ENCODE measurements at places on chromosomes 1 and 21.
A peak's percentile ranks its signal among the peaks of the same experiment; 100 is the strongest.

- DNase-seq = no peak
Observed at GRCh38 chr21:32768530-32768929, 3.0 kb downstream of the PAXBP1 start.

DNA sequence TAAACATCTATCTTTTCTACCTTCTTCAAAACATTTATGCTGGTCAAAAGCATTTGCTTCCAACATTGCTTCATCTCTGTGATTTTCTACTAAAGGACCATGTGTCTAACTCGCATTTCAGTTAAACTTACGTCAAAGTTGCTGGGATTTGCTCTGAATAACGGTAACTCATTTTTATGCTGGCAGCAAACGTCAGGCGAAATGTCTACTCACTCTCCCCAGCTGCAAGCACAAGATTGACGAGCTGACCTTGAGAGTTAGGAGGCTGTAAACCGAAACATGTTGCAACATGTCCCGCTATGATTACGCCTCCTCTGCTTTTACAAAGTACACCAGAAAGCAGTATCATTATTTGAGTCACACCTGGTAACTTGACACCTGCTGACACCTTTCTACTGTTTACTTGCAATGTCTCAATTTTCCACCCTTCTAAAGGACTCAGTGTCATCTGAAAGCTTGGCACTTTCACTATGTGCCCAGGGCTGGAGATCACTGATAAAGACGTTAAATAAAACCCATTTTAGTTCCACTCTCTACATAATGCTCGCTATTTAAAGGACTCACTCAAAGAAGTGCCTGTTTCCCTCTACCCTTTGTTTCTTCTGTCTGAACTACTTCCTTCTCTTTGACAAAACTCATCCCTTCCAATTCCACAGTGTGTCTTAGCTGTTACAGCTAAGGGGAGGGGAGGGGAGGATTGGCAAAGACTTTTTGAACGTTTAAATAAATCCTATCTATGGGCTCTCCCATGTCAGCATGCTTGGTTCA lies 111.9 kb downstream of the PTPN14 start:
- DNase-seq = no peak

- DNase-seq = no peak
Observed at GRCh38 chr1:77571642-77572041, 110.8 kb downstream of the ZZZ3 start.

- DNase-seq = peak; percentile 81
Observed at GRCh38 chr1:224168859-224169380, 14.1 kb upstream of the DEGS1 start.

DNA sequence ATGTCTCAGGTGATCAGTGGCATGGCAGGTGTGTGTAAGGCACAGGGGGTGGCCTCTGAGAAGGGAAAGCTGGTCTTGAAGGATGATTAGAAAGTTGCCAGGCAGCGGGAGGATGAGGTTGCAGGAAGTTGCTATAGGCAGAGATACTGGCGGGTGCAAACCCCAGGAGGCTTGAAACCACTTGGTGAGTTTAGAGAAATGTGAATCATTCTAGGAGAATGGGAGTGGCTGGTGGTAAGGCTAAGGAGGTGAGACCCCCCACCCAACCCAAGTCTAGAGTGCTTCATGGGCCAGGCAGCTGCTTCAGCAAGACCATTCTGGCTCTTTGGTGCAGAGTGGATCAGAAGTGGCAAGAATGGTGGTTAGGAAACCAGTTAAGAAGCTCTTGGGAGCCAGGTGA lies 9.0 kb downstream of the SH2D2A start:
- no peak for DNase-seq

DNA sequence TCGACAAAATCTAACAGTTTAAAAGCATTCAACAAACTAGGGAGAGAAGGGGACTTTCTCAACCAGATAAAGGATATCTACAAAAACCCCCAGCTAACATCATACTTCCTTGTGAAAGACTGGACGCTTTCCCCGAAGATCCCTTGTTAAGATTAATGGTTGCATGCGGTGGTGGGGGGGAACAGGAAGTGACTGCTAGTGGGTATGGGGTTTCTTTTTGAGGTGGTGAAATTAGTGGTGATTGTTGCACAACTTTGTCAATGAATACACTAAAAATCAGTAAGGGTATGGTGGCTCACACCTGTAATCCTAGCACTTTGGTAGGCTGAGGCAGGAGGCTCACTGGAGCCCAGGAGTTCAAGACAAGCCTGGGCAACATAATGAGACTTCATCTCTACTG lies 26.9 kb upstream of the EYA3 start:
- DNase-seq = no peak

- no peak for DNase-seq
Observed at GRCh38 chr1:5953386-5953785, 38.8 kb downstream of the NPHP4 start.

DNA sequence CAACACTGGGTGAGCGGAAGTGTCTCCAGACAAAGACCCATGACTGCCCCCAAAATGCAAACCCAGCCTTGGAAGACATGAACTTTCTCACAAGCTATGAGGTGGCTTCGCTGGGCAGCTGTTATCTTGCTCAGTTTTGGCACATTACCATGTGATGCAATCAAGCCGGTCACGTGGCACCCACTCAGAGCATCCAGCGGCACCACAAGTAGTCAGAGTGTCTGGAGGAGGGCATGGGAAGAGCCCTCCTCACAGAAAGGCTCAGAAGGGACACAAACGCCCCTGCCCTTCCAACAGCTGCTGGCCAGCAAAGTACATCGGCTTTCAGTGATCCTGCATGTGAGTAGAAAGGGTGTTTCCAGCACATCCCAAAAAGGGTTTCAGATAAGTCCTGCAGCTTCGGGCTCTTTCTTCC lies 145.5 kb upstream of the IRF2BP2 start:
- peak; percentile 55 for DNase-seq

DNA sequence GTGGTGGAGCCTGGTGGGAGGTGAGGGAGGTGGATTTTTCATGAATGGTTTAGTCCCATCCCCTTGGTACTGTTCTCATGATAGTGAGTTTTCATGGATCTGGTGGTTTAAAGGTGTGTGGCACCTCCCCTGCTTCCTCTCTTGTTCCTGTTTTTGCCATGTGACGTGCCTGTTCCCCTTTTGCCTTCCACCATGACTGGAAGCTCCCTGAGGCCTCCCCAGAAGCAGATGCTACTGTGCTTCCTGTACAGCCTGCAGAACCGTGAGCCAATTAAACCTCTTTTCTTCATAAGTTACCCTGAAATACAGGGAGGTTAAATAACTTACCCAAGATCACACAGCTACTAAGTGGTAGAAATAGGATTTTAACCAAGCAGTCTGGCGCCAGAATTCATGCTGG lies 4.3 kb upstream of the HEYL start:
- no peak for DNase-seq

All from fibroblast of skin of back (primary cell).